ENCODE measurements at places on chromosomes 2 and 18. TPM values are rescaled to one million over a fixed set of nuclear protein-coding genes. Genes with fewer than 3 reads are reported as not detected.

The AQP12B gene
- not detected for total RNA-seq

The MATN3 gene
- total RNA-seq = 0.77 TPM

The LIPG gene
- total RNA-seq = 0.17 TPM

The GTF2A1L gene
- 0.69 TPM for total RNA-seq

The AGAP1 gene
- 8.1 TPM for total RNA-seq

The APLF gene
- total RNA-seq = 5.9 TPM

The PRSS56 gene
- not detected for total RNA-seq

The SERPINB13 gene
- not detected for total RNA-seq

The SUCLG1 gene
- 47.1 TPM for total RNA-seq

The UBXN4 gene
- 61.6 TPM for total RNA-seq

The PAX3 gene
- total RNA-seq = not detected

The RAPGEF4 gene
- total RNA-seq = 1.9 TPM

The PCARE gene
- not detected for total RNA-seq

The IL1R1 gene
- 108 TPM for total RNA-seq

The LRP1B gene
- under 0.01 TPM for total RNA-seq

The TWIST2 gene
- total RNA-seq = 73.3 TPM

The SKA1 gene
- 0.95 TPM for total RNA-seq

The POTEC gene
- total RNA-seq = not detected

The PSMA8 gene
- total RNA-seq = not detected

The TMEM169 gene
- 0.26 TPM for total RNA-seq

The CCDC121 gene
- 3.0 TPM for total RNA-seq

Measured in bronchial smooth muscle cell (primary cell).